Left colon (tissue), 2 donors: ENCODE measurements at places on chromosomes 4 and X. TPM values are rescaled to one million over a fixed set of nuclear protein-coding genes. Genes with fewer than 3 reads are reported as not detected.

- no peak for DNase-seq
Measured at GRCh38 chr4:67896421-67897065, 12.7 kb upstream of the TMPRSS11D start.

MAMLD1 gene
- total RNA-seq: 0.76 TPM

GRCh38 chrX:69163936-69164741, 1.1 kb downstream of the PJA1 start:
- DNase-seq: peak; percentile 44

DNA sequence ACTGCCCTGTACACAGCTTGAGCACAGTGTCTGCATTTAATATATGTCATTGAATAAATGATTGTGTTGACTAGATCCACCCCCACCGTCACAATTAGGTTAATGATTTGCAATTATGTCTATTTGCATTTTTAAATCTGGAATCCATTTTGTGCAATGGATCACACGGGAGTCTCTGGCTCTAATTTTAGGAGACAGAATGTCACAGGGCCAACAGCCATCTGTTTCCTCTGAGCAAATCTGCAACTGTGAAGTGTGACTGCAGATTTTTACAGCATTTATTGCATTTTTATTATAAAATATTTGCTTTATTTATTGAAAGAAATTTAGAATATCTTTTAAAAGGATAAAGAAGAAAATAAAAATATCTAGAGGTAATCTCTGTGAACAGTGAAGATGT, 316.8 kb downstream of the HS3ST1 start:
- no peak for DNase-seq

DNA sequence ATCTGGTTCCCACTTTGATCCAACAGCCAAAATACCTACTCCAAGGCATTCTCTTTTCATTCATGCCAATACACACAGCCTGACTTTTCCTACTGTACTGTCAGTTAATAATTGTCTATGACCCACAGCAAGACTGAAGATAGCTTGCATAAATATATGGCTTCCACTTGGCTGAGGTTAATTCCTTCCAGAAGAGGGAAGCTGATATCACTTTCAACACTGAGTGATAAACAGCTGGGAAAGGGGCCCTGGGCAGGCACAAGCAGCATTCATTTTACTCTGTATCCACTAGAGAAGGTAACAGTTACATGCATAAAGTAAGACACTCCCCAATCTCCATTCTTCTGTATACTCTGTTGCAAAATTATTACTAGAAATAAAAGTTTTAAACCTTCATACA, 200.2 kb upstream of the UGT8 start:
- no peak for DNase-seq

DNA sequence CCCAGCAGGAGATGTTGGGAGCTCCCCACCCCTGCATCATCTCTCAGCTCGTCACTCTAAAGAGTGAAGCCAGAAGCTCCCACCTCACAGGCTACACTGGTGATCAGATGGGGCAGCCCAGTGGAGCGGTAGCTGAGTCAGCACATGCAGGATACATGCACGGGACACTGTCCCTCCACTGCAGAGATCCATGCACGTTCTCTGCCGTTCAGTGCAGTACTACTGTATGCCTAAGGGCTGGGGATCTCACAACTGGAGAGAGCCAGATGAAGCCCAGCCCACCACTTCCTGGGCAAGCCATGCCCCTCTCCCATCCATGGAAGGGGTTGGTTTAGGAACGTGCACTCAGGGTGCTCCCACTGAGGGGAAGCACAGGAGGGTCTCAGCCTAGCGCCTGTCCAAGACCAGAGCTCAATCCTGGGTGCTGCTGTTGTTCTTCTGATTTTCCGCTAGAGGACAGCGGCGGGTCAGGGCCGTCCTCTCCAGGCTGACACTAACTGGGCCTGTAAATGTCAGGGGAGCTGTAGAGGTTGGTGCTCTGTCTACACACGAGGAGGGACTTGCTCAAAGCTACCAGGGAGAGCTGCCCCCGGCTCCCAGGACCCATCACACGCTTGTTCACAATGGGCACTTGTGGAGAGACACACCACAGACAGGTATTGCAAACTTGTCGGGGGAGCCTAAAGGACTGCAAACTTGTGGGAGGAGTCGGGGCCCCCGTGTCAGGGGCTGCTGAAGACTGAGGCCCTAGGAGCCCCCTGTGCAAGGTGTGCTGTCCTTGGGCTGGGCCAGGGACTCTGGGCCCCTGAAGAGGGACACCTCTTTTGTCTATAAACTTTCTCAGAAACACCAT, 18.2 kb upstream of the ABLIM2 start:
- DNase-seq: peak; percentile 52

DNA sequence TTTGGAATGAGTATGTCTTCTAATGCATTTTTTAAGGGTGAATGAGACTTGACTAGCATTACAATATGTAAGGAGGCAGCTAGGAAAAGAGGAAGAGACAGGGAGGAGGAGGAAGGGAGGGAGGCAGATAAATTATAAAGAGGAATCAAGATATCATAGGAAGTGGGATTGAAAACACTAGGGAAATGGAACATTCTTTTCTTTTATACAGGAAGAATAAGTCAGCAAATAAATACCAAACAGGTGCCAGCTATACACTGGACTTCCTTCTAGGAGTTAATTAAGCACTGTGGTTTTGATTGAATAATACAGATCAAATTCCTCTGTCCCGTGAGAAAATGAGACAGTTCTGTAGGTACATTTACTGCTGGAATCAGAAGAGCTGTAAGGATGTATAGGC, 78.6 kb downstream of the PACRGL start:
- no peak for DNase-seq

CYBB gene
- total RNA-seq: 8.8 TPM

GRCh38 chr4:145775406-145775805, 95.5 kb downstream of the C4orf51 start:
- DNase-seq: no peak
